Fibroblast of the conjunctiva (primary cell): ENCODE measurements at places on chromosomes 3 and 15.

GRCh38 chr3:58800940-58801339 lies 134.4 kb upstream of the FAM3D start:
- DNase-seq, result no peak

DNA sequence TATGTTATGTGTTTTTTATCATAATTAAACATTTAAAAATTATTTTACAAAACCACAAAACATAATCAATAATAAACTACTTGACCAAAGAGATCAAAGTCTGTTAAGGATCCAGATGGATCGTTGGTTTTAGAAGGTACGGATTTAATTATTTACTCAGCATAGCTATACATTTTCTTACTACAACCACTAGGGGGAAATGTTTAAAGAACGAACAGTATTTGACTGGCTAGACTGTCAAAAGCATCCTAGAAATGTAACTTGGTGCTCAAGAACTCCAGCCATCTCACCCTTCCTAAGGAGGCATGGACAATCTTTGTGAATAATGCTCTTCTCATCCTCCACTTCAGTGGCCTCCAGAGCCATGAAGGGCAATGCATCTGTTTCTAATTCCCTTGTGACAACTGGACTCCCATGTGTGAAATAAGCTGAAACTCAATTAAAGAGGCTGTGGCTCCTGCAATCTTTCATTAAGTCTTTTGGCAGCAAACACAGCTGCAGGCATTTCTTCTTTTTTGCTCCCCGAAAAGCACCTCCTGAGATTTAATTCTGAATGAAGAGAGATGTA lies 94.7 kb upstream of the TUSC7 start:
- no peak for DNase-seq

DNA sequence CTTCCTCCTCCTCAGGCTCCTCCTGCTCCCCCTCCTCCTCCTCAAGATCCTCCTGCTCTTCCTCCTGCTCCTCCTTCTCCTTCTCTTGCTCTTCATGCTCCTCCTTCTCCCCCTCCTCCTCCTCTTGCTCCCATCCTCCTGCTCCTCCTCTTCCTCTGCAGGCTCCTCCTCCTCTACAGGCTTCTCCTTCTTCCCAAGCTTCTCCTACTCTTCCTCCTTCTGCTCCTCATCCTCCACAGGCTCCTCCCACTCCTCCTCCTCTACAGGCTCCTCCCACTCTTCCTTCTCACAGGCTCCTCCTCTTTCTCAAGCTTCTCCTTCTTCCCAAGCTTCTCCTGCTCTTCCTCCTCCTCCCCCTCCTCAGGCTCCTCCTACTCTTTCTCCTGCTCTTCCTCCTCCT lies 47.7 kb downstream of the WNT7A start:
- DNase-seq, result no peak

DNA sequence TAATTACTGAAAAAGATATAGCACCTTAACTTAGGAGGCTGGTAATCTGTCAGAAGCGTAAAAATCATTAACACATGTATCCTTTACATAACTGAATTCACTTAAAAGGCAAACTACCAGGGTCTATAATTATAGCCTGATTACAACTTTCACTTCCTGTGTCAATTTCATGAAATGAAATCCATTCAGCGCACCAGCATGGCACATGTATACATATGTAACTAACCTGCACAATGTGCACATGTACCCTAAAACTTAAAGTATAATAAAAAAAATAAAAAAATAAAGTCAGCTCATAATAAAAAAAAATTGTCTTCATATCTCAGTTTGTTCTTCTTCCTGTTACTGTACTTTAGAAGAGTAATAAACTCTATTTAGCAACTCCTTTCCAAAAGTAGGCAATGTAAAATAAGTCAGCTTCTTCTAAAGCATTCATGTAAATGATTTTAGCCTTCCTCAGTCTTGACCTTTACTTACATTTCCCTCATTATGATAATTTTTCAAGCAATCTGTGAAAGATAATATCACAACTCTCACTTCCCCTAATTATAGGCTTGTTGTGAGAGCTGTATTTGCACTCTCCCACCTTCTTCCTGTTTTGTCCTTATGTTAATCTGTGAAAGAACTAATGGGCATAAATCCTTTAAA lies 50.1 kb downstream of the KBTBD8 start:
- DNase-seq, result no peak

DNA sequence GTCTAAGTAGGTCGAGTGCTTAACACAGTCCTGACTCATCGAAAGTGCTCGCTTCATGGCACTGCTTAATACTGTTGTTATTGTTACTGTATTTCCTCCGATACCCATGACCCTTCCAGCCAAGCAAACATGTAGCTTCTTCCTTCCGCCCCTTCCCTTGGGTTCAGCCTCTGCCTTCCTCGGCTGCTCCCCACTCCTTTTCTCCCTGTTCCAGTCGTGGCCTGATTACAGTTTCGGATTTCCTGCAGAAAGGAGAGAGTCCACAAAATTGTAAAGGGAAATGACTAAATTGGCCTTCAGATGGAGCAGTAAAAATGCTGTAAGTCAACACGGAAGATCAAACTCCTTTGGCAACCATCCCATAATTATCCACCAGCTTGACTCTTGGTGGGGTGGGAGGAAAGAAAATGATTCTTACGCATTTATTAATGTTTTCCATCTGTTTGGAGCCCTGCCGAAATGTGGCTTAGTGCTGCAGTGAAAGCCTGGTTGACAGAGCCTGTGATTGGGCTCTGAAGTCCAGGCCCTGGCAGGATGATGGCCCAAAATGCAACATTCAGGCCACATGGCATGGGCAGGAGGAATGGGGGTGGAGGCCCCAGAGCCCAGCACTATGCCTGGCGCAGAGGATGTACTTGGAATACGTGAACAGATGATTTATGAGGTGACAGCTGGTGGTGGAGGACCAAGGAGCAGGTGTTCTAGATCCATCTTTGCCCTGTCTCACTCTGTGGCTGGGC lies 37.6 kb downstream of the FAM3D start:
- peak; percentile 98 for DNase-seq

GRCh38 chr15:26433818-26434217 lies 339.0 kb downstream of the GABRB3 start:
- no peak for DNase-seq

- DNase-seq, result peak; percentile 21
These were observed 62.2 kb upstream of the CTSH start for GRCh38 chr15:79007066-79007465.

DNA sequence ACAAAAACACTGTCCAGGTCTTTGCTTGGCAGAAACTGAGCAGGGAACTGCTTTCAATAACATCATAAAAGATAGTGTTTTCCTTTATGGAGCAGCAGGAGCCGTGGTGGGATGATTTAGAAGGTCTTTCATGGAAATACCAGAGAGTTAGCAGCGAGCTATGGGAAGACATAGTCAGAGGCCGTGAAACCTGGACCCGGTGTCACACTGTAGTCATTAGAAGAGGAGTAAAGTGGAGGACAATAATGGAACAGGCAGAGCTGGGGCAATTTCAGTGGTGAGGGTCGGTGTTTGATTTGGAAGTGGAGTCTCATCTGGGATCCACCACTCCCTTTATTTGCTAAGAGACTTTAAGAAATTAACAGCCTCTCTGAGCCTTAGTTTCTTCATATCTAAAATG lies 57.5 kb downstream of the GHSR start:
- DNase-seq, result no peak

- no peak for DNase-seq
These were observed 656.6 kb upstream of the ADAMTS9 start for GRCh38 chr3:65344444-65344843.

GRCh38 chr3:98557324-98558010 lies 25.7 kb downstream of the GPR15 start:
- no peak for DNase-seq
